RPMI7951 (cell line): ENCODE measurements at places on chromosomes 7 and 10. TPM values are rescaled to one million over a fixed set of nuclear protein-coding genes. Genes with fewer than 3 reads are reported as not detected.

Gene GPR146
- total RNA-seq: 1.7 and 5.0 TPM in 2 replicates

Gene PRSS1
- not detected in 2 replicates for total RNA-seq

Gene LMTK2
- total RNA-seq: 4.7 and 5.1 TPM in 2 replicates

Gene RASA4
- 2.5 and 6.9 TPM in 2 replicates for total RNA-seq

GRCh38 chr7:159329818-159330378 lies 185.2 kb upstream of the VIPR2 start:
- DNase-seq: no peak

DNA sequence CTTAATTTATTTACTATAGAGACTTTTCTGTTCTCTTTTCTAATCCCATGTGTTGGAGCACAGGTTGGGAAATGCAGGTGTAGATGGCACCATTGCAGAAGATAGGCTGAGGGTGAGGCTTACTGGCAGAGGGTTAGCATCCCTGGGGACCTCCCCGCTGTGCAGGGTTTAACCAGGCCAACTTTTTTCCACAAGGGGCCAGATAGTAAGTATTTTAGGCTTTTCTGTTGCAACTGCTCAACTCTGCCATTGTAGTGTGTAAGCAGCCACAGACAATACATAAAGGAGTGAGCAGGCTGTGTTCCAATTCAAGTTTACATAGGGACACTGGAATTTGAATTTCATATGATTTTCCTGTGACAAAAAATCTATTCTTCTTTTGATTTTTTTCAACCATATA lies 34.6 kb upstream of the AOAH start:
- no peak for DNase-seq
